ENCODE measurements at places on chromosomes 1 and 21. TPM values are rescaled to one million over a fixed set of nuclear protein-coding genes. Genes with fewer than 3 reads are reported as not detected.
A peak's percentile ranks its signal among the peaks of the same experiment; 100 is the strongest.

GRCh38 chr1:213993929-213994328, 6.2 kb downstream of the PROX1 start:
- no peak for DNase-seq

GRCh38 chr1:2376261-2376741, 15.1 kb downstream of the MORN1 start:
- DNase-seq: no peak

- DNase-seq: no peak
Observed at GRCh38 chr1:43990271-43991199, 864 bp upstream of the CCDC24 start.

DNA sequence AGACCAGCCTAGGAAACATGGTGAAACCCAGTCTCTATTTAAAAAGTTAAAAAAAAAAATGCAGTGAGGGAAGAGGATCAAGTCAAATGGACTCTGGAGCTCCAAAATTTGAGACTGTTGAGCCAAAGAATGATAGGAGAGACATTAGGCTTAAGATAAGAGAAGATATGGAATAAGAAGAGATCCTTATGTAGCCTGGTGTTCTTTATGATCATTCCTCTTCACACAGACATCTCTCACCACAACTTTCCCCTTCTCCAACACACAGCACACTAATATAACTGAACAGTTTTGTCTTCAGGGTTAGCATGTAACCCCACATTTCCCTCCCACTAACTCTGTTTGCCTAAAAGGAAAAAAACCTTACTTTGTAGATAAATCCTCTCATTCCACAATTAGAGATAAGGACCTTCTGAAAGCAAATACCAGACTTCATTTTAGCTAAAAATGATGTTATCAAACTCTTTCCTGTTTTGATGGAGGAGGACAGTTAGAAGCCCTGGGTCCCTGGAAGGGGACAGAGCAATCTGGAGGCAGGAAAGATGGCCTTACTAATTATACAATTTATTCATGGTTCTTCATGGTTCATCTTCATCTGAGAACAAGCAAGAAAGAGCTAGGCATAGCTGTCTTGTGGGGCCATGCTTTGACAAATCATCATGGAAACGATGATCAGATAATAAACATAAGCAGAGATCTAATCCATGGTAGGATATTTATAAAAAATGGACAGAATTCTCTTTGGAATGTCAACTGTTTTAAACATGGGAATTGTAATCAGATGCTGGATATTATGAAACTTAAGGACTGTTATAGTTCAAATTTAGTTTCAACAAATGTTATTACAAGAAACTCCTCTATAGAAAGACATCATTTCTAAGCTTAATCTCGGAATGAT, 96.7 kb upstream of the S1PR1 start:
- no peak for DNase-seq

DNA sequence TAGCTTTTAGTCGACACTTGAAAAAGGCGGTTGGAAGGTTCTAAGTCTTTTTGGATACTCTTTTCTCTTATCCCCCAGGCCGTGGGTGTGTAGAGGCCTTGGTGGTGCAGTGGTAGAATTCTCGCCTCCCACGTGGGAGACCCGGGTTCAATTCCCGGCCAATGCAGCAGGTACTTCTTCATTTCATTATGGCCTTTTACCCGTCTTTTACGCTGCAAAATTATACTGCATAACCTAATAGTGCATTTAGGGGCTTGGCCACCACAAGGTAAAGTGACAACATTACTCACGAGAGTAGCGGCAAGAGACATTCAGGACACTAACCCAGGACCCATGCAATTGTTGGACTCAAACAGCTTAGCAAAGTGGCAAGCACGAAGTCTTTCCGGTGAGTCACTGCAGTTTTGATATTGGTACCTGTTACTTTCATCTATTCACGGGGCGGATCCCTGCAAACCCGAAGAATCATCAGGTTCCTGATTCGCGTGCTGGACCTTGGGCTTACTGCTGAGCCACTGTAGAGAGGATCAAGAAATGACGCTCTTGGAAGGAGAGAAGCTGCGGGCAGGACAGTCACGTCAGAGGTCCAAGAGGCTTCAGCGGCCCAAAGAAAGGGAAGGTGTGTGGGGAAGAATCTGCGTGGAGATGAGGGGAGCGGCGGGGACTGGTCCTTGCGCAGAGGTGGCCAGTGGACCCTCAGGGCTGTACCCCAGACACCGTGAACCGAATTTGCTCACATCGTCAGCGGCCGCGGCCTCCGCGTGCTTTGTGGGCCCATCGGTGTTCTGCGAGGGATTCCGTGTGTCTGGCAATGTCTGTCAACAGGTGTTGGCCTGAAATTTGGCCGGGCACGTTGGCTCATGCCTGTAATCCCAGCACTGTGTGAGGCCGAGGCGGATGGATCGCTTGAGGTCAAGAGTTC, 12.9 kb upstream of the RNU1-4 start:
- DNase-seq: no peak

DNA sequence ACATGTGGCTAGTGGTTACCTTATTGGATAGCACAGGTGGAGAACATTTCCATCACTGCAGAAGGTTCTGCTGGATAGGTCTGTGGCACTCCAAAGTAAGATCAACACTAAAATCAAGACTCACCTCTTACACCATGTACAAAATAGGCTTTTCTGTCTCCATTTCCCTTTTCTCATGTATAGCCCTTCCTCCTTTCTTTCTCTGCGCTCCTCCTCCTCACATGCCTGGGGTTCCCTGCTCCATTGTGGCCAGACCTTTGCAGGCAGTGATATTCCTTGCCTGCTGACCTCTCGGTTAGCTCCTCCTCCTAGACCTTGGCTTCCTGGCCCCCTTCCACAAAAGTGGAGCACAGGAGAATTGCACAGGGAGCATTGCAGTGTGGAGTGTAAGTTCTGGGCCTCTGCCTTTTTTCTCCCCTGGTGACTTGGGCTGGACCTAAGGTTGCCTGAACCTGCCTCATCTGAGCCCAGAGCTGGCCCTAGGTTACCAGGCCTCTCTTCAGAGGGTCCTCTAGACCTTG, 33.2 kb upstream of the RBM15 start:
- no peak for DNase-seq

DNA sequence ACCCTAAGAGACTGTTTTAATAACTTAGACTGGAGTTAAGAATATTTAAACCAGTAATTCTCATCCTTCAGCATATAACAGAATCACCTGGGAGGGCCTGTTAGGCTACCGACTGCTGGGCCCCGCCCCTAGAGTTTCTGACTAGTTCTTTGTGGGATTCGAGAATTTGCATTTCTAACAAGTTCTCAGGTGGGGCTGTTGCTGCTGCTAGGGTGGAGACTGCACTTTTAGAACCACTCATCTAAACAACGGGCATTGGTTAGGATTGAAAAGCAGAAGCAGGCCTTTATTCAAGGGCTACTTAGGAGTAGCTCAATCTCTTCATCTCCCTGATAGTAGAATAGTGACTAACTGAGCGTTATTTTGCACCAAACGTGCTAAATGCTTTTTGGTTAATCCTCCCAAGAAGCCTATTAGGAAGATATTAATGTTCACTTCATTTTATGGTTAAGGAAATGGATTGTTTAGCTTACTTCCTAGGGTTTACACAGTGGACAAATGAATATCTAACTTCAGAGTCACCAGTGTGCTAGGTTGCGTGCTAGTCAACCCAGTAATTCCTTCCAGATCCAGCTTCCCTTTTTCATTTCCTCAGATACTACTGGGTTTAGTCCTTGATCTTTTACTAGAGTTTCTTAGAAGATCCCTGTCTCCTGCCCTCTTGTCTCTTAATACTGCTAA, 31.1 kb upstream of the UAP1 start:
- DNase-seq: no peak

DNA sequence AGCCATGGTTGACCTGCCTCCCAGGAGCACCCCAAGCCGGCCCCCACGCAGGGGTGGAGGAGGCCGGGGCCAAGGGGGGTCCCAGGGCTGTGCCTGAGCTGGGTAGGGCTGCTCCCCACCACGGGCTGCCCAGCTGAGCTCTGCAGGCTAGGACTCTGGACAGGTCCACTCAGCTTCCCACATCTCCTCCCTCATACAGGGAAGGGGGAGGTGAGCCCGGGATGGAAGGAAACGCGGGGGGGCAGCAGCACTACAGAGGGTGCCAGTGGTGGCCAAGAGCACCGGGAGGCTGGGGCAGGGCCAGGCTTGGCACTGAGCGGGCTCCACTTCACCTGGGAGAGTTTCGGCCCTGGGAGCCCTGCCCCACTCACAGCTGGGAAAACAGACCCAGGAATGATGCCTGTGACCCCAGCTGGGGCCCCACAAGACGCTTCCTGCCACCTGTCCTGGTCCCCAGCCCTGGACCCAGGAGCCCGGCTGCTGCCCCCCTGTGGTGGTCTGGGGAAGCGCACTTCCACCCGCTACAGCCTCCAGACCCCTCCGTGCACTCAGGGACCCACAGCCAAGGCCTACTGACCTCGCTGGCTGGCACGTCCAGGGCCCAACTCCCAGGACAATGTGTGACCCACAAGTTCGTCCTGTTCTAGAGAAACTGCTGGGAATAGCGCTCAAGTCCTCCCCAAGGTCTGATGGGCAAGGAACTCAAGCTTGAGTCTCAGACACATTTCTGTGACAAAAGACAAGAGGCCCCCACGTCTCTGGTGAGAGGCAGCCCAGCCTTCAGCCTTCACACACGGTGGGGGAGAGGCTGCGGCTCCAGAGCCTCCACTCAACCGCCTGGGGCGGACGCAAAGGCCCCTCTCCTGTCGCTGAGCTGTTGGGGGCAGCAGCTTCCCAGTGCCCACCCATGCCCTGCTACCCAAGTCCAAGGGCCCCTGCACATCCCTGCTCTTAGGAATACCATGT, 3.0 kb downstream of the AURKAIP1 start:
- DNase-seq: no peak

- peak; percentile 60 for DNase-seq
Observed at GRCh38 chr1:88061492-88062177, 622.4 kb upstream of the PKN2 start.

GRCh38 chr1:216686860-216687766, 36.1 kb downstream of the ESRRG start:
- no peak for DNase-seq

- no peak for DNase-seq
Observed at GRCh38 chr1:160800142-160800541, 4.2 kb downstream of the LY9 start.

- peak; percentile 32 for DNase-seq
Observed at GRCh38 chr1:231924180-231924579, 297.6 kb downstream of the DISC1 start.

- DNase-seq: no peak
Observed at GRCh38 chr21:29521872-29522271, 223.2 kb downstream of the BACH1 start.

DNA sequence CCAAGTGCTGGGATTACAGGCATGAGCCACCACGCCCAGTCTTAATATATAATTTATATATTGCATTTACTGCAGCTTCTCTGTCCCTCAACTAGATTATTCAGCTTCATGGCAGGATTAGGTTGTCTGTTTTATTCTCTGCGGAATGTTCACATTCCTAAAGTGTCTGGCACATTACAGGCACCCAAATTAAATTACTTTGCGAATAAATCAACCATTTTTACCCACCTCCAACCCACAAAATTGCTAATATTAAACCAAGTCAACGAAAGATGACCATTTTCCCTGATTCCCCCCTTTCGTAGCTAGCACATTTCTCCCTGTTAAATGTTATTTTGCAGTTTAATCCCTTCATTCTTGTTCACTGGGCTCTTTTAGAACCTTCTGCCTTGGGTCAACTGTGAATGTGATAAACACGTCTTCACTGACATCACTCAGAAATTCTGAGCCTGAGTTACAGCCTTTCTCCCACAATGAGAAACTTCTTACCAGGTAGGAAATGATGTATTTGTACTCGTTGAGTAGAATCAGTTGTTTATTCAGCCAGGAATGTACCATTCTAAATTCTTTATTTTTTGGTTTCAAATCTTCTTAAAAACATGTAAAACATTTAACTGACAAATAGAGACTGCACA, 35.9 kb downstream of the THAP3 start:
- DNase-seq: no peak

DNA sequence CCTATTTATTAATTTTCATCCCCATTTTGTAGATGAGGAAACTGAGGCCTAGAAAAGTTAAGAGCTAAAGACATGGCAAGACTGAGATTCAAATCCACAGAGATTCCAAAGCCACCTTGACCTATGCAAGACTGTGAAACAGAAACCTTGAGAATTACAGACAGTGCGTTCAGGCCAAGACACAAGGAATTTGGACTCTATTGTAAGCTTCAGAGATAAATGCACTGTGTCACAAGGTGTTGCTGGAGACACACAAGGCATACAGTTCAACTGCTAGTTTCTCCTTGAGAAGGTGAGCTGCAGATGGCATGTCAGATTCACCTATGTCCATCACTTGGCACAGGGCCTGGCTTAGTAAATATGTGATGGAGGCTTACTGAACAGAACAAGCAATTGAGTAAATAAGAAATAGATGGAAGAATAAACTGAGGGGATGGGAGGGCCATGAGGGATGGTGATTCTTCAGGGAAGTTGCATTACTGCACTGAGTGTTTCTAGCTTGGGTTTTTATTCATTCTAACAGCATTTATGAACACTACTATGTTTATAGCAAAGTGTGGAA, 215.0 kb downstream of the DAB1 start:
- DNase-seq: peak; percentile 80

GRCh38 chr1:84674021-84674420, 16.2 kb downstream of the SSX2IP start:
- DNase-seq: no peak

DNA sequence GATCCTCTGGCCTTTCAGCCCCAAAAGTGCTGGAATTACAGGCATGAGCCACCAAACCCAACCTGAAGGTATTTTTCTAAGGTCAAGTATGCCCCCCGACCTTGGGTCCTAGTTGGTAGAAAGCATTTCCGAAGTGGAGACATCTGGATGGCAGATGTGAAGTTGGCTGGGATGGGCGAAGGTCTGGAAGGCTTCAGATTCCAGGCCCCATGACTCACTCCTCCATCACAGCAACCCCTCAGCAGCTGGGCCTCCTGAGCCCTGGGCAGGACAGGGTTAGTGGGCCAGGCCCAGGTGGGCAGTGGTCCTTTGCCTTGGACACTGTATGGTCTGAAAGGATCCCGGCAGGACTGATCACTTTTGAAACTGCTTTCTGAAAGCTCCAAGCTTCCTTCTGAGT, 23.3 kb downstream of the NAV1 start:
- no peak for DNase-seq

- DNase-seq: no peak
Observed at GRCh38 chr1:78303620-78304019, 187.2 kb upstream of the PTGFR start.

DNA sequence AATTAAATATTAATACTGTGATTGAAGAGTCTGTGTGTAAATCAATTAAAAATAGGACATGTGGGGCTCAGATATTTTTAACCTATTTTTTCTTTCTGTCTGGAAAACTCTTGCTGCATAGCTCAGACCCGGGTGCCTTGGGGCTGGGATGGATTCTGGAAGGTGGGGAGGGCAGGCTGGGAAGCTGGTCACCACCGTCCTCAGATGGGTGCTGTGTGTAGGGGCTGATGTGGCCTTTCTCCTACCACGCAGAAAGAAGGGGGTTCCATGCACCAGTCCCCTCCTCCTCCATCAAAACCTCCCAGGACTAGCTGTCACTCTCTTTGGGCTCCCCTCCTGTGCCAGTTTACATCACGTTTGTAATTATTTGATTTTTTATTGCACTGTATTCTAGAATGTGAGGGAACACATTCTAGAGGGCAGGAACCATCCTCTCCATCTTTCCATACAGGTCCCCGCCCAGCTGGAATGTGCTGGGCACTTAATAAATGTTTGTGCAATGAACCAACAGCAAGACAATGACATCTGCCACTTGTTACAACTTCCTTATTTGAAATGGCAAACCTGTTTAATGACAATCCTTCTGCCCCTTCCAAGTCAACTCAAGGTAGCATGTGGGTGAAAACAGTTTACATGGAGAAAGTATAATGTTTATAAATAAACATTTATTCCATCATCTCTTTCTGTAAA, 104.3 kb downstream of the EDEM3 start:
- no peak for DNase-seq

The WNT9A gene
- 5.1 TPM for polyA plus RNA-seq

The ZMPSTE24 gene
- 45.9 TPM for polyA plus RNA-seq

The CNR2 gene
- polyA plus RNA-seq: 0.06 TPM

The FAM72C gene
- polyA plus RNA-seq: 1.6 TPM

The OR14K1 gene
- not detected for polyA plus RNA-seq

All from large intestine (tissue), 12 donors.